Activated naive CD8-positive, alpha-beta T cell treated with anti-CD3 and anti-CD28 coated beads, Interleukin-2, amount 10 ng/mL, durations not matched to agents 7 days and 5 days (primary cell): ENCODE measurements at places on chromosomes 6 and 20.

DNA sequence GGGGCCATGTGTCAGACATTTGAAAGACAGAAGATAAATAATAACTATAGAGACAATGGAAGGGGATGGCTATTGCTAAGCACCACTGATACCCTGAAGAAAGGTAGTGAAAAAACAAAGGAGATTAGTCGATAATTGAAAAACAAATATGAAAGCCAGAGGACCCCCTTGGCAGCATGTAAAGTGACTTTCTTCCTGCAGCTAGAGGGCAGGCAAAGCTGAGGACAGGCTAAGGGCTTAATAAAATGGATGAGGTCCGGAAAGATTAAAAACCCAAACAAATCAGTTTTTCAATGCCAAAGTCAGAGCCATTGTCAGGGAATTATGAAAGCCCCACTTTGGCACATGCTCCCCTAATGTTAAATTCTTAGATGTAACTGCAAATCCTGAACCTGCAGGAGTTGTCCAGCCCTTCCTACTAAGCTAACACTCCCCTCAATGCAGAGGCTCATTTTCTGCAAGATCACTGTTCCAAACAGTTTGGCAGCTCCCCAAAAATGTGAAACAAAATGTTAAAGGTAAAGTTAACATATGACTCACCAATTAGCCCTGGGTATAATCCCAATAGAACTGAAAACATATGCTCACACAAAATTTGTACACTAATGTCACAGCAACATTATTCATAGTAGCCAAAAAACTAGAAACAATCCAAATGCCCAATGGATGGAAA is 1177.9 kb downstream of the GRIK2 start:
- no peak for DNase-seq

DNA sequence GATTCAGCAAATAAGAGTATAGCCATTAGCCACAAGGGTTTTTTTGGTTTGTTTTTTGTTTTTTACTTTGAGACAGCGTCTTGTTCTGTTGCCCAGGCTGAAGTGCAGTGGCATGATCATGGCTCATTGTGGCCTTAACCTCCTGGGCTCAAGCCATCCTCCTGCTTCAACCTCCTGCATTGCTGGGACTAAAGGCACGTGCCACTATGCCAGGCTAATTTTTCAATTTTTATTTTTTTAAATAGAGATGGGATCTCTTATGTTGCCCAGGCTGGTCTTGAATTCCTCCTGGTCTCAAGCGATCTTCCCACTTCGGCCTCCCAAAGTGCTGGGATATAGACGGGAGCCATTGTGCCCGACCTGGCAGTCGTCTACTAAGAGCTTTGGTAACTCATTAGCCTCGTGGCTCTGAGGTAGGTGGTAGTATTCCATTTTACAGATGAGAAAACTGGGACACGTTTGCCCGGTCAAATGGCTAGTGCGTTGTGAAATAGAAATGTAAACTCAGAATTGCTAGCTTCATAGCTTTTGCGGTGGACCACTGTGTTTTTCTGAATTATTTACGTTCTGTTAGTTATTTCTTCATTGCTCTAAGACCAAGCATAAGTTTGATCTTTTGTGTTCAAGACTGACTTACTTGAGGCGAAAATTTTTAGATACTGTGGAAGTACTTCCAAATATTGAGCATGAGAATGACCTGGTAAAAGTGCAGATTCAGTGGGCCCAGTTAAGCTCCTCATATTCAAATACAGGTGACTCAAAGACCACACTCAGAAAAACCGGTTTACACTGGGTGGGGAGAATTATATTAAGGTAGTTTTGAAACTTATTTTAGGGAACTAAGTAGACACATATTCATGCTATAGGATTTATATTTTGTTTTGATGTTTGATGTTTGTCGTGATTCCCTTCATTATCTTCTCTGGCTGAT is 2.1 kb downstream of the PANK2 start:
- no peak for DNase-seq

DNA sequence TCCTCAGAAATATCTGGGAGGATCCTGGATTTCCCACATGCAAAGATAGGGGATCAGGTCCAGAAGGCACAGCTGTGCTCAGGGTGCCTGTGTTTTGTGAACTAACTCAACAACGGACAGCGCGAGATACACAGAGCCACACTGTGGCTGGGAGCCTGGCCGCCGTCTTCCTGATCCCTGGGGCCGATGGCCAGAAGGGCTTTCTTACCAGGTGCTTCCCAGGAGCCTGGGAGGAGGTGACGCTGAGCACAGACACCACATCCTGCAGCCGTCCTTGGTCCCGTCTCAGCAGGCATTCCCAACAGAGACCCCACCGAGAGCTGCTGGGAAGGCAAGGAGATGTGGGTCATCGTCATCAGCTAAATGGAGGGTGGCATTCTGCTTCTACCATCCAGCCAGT is 144.6 kb upstream of the AFDN start:
- no peak for DNase-seq

DNA sequence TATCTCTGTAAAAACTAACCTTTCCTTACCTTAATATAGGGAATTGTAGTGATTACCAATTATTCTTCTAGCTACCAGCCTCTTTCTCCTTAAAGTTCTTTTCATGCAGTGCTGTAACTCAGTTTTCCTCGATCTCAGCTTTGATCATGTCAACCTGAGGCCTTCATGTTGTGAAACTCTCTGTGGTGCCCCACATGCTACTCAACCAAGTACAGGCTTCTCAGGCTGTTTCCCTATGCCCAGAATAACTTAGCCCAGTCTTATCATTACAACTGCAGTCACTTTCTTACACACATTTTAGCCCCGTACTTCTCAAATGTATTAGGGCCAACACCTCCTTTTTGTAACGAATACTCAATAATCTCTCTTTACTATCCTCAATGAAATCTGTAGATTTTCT is 90.1 kb upstream of the SUPT3H start:
- no peak for DNase-seq

GRCh38 chr6:90611543-90612312 is 24.9 kb upstream of the MAP3K7 start:
- DNase-seq: no peak

- no peak for DNase-seq
Measured at GRCh38 chr6:11076540-11076939, 17.1 kb upstream of the SMIM13 start.

DNA sequence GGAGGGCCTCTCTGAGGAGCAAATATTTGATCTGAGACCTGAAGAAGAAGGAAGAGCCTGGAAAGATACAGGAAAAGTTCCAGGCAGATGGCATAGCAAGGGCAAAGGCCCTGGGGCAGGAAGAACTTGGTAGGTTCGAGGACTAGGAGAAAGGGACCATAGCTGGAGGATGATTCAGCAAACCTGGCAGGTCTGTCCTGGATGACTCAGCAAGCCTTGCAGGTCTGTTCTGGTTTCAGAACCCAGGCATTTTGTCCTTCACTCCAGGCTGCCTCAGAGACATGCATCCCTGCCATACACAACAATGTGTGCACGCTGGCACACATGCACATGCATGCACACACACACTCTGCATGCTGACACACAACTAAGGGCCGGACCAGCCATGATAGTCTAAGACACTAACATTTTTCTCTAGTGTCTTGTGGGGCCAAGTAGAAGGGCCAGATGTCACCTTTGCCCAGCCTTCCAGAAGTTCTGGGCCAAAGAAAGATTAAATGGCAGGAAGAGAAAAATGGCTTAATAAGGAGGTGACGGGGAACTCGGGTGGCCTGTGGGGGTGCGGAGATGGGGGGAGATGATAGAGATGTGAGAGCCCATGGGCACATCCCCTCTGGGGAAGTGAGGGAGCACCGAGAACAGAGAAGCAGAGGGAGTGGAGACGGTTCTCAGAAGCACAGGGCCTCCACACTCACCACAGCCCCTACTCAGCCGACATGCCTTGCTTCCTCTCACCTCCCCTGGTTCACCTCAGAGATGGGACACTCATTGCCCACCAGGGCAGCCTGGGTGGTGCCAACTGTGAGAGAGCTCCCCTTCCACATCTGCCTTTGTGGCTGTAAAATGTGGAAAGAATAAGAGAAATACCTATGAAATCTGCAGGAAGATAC is 15.4 kb upstream of the TRIB3 start:
- peak; percentile 50 for DNase-seq

DNA sequence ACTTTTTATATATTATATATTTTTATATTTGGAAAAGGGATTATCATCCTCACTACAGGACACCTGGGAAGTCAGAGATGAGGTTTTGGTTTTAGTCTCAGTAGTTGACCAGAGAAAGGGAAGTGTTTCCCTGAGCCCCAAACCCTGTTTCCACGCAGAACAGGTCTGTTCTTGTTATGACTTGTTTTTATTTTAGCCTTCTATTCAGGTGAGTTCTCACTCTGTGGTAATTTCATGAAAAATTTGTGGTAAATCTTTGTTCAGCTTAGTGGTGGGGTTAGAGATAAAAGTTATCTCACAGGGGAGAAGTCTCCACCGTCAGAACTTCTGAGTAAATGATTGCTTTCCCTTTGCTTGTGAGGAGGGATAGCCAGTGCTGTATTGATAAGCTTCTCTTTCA is 224.9 kb downstream of the FARS2 start:
- DNase-seq: no peak

GRCh38 chr6:113447088-113447831 is 409.9 kb upstream of the MARCKS start:
- DNase-seq: no peak

GRCh38 chr6:45690846-45691245 is 313.1 kb upstream of the SUPT3H start:
- DNase-seq: no peak

- DNase-seq: no peak
Measured at GRCh38 chr6:6678185-6678671, 89.7 kb downstream of the LY86 start.

DNA sequence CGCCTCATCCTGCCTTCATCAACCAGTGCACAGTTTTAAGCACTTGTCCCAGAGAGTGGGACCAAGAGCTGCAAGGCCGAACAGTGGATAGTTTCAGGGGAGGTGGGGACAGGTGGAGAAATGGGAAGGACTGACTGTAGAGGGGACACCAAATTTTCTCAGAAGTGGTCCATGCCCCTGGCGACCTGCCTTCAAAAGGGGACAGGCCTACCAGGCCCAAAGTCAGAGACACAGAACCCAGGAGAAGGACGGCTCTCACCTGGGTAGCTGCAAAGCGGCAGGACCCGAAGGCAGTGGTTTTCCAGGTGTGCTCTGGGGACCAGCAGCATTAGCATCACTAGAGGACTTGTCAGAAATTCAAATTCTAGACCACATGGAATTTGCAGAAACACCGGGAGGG is 5.8 kb downstream of the TFEB start:
- no peak for DNase-seq

GRCh38 chr6:106538145-106538544 is 91.2 kb downstream of the RTN4IP1 start:
- DNase-seq: no peak

DNA sequence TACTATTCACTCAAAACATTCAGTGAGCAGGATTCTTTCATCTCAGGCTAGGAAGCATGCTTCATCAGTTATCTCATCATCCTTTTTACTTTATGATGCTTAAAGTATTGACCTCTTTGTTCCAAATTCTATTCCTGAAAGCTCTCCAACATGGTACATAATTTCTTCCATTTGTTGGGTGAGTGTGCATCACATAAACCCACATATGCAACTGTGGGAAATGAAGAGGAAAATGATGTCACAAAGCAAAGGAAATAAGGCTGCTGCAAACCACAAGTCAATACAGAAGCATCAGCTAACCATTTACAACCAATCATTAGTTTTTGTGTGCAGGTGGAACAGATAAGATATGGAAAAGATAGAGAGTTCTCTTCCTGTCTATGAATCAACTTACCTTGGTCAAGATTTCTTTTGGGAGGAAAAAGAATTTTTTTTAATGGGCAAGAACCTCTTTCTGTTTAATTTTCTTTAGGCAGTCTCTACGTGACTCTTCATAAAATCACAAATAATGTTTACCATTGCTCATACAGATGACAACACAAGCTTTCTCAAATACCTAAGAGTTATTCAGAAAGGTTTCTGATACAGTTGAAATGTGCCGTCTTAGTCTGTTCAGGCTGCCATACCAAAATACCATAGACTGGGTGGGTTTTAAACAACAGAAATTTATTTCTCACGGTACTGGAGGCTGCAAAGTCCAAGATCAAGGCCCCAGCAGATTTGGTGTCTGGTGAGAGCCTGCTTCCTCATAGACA is 259.9 kb downstream of the ADGRG6 start:
- DNase-seq: no peak

DNA sequence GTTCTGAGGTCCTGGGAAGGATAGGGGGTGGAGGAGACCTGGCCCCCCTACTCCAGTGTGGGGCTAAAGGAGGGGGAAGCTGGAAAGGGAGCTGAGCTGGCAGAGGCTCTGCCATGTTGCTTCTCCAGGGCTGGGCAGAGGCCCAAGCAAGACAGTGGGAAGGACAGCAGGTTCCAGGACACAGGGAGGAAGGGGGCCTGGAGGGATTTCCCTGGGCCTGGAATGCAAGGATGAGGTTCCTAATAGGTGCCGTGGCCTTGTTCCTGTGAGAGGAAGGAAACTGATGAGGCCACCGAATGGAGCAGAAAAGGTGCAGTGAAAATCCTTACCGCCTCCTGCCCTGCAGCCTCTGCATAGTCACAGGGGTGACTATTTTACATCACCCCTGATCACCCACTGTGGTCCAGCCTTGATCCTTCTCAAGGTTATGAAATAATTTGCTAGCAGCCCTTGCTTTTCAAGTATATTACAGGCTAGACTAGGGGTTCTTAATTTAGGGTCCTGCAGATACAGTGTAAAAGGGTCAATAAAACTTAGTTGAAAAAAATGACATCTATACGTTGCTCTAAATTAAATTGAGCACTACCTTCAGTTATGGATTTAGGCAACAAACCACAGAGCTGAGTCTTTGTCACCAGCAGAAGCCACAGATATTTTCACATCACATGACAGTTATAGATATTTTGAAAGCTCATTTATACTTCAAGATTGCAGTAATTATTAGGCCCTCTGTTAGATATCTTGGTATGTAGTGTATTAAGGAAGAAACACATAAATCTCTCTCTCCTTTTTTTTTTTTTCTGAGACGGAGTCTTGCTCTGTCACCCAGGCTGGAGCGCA is 45.7 kb upstream of the RNF24 start:
- no peak for DNase-seq

DNA sequence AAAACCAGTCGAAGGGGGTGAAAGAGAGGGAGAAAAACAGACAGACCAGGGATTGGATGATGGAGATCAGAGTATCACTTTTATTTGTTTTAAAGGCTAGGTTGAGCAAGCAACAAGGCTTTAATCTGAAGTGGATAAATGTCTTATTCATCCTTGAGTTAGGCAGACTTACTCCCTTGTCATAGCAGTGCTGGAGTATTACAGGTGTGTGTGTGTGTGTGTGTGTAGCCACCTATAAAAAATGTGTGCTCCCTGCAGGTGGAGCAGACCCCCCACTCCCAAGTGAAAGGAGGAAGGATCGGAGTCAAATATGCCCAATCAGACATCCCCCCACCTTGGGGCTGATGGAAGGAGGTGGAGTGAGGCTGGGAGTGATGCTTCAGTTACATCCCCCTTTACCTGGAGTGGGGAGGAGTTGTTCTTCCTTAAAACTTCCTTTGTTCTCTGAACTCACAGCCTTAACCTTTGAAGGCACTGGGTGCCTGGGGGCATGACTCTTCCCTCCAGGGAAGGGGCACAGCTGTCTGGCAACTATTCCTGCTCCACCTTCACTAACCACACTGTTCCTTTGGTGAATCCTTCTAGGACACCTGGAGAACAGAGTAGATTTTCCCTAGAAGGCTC is 27.3 kb downstream of the PTK7 start:
- DNase-seq: no peak

GRCh38 chr6:10398446-10399218 is 16.2 kb downstream of the TFAP2A start:
- no peak for DNase-seq

- DNase-seq: no peak
Measured at GRCh38 chr20:10137533-10137932, 81.1 kb upstream of the SNAP25 start.
